ENCODE measurements at places on chromosomes 1 and 21.

GRCh38 chr1:24955161-24955560 is 25.1 kb upstream of the RUNX3 start:
- DNase-seq, result peak; percentile 19

DNA sequence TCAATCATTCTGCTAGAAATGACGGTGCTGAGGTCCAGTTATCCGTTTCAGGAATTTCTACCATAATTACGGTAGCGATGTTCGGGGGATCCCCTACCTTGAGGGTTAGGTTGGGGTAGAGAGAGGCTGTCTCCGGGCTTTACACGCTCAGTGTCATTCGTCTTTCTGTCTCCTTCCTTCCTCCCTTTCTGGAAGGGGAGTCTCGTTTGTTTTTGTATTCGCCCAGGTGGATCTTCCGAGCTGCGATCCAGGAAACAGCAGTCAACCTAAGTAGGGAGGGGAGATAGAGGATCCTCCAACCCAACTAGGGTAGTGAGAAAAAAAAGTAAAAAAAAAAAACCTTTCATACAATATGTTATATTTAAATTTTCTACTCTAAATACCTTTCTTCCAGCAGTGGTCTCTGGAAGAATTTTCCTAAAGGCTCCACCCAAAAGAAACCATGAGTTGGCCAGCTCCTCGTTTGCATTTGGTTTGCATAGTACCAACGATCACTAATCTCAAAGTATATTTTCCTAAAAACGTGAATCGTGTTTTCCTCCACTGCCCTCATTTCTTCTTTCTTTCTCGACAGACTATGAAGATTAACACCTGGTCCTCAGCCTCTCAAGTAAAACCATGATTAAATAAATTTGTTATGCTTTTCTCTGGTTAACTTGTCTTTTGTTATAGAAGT is 611 bp upstream of the PIK3C2B start:
- DNase-seq, result no peak

- DNase-seq, result no peak
Observed at GRCh38 chr1:229191066-229191674, 79.7 kb upstream of the RAB4A start.

DNA sequence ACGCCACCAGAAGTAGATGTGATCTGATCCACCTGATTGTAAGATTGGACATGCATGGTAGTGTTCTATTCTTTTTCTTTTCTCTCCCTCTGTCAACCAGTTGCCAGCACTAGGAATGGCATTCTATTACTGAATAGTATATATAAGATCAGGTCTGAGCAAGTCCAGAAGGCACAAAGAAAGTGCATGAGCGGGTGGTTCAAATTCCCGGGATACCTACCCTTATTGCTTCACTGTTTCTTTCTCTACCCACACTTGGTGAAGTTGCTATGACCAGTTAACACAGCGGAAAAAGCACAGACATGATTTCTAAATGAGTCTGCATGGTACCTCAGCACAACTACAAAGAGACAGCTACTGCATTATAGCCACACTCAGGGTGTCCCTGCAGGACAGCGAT is 64.0 kb downstream of the SLC9A1 start:
- no peak for DNase-seq

- DNase-seq, result no peak
Observed at GRCh38 chr1:221418346-221418745, 323.5 kb downstream of the DUSP10 start.

- no peak for DNase-seq
Observed at GRCh38 chr1:19029191-19030085, 73.0 kb upstream of the IFFO2 start.

GRCh38 chr1:212981025-212981495 is 30.7 kb downstream of the VASH2 start:
- no peak for DNase-seq

DNA sequence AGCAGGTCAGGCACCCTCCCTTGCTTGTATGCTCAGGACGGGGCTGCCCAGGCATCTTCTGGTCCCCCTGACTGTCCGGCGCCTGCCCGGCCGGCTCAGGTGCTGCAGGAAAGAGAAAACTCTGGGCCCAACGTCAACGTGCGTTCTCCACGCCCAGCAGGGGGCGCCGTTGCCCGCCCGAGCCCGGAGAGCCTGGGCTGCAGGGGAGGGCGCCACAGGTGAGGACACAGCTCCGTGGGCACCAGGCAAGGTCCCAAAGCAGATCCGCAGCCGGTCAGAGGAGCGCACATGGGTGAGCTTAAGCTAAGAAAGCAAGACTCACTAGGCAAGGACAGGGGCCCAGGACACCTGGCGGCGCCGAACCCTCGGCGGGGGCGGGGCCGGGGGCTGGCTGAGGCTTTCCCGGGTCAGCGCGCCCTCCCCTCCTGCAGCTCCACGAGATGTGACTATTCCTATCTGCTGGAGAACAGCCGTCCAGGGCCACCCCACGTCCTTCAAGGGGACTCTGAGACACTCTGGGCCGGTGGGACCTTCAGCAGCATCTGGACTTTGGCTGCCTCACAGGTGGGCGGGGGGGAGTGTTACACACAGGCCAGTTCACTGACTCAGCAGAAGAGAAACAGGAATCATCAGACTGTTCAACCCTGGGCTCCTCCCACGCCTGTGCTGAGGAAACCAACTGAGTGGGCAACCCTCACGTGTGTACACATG is 29.3 kb downstream of the KRTAP10-1 start:
- no peak for DNase-seq

DNA sequence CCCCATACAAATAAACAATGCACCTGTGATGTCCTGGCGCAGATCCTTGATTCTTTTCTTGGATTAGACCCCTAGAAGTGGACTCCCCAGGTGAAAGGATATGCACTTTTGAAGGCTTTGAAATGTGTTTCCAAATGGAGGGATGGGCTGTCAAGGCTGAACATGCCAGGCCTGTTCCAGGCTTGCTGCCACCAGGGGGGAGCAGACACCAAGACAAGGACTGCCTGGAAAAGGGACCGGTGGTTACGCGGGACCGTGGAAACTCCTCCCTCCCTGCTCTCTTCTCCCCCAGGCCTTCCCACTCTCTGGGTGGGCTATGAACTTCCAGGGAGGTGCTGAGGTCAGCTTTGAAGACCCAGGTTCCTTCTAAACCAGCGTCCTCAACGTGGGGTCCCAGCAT is 12.7 kb downstream of the C1QB start:
- DNase-seq, result no peak

GRCh38 chr1:173506437-173506836 is 29.3 kb downstream of the PRDX6 start:
- DNase-seq, result no peak

DNA sequence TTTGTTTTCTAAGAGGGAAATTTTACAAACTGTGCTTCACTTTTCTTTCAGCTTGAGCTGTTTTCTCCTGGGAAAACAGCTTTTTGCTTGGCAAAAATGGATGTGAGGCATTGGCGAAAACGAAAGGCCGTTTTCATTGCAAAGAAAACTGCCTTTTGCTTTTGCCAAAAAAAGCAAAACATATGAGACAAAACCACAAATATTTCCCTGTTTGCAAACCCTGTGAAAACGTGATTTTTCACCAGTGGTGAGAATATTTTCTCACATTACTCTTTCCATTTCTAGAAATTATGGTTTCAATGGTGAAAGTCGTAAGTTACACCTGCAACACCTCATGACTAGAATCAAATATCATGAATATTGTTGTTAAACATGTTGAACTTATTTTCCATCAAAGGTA is 74.0 kb upstream of the ZBTB18 start:
- DNase-seq, result peak; percentile 50

DNA sequence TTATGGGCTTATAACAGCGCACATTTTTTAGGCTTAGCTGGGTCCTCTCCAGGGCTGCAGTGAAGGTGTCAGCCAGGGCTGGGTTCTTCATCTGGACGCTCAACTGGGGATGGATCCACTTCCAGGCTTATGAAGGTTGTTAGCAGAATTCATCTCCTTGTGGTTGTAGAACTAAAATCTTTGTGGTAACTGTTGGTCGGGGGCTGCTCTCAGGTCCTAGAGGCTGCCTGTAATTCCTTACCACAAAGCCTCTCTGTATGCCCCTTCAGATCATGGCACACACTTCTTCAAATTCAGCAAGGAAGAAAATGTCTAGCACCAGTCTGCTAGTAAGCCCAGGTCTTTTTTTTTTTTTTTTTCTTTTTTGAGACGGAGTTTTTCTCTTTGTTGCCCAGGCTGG is 40.9 kb upstream of the EPS8L3 start:
- DNase-seq, result no peak
